ENCODE measurements at places on chromosomes 5 and 9.
A peak's percentile ranks its signal among the peaks of the same experiment; 100 is the strongest.

DNA sequence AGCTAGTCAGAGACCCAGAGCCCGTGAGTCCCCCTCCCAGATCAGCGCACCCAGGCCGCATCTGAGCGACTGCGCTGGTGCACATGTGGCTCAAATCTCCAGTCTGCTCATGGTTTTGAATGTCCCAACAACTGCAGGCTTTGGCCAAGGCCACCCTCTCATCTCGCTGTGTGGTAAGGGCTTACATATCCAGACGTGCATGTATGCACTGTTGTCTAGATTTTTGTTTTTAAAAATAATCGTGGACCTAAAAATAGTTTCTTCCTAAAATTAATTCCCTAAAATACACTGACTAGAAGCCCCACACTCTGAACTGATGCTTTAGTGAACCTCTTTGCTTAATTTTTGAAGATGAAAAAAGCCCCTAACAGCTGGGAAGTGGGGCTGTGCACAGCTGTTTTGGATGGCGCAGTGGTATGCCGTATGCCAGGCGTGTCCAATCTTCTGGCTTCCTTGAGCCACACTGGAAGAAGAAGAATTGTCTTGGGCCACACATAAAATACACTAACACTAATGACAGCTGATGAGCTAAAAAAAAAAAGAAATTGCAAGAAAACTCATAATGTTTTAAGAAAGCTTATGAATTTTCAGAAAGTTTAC, 143.0 kb upstream of the LHFPL2 start:
- no peak for DNase-seq

DNA sequence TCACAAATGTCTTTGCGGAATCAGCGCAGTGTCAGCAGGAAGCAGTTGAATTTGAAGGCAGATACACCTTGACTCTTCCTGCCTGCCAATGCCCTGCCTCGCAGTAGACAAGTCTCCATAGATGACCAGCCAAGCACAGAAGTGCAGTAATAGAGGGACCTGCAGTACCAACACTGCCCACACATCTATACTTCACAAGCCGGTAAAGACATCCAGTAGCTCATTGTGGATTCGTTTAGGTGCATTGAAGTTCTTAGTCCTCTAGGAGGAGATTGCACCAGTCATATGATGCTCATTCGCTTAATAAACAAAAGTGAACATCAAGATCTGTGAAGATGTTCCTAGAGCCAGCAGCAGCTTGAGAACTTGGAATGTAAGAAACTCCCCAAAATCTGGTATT, 7.1 kb upstream of the IFNA2 start:
- DNase-seq, result no peak

- DNase-seq, result no peak
These were observed 18.3 kb upstream of the LPAR1 start for GRCh38 chr9:111056538-111056937.

GRCh38 chr9:18183974-18184373, 290.0 kb upstream of the ADAMTSL1 start:
- no peak for DNase-seq

GRCh38 chr9:114662081-114662989, 4.7 kb upstream of the TEX53 start:
- peak; percentile 23 for DNase-seq

DNA sequence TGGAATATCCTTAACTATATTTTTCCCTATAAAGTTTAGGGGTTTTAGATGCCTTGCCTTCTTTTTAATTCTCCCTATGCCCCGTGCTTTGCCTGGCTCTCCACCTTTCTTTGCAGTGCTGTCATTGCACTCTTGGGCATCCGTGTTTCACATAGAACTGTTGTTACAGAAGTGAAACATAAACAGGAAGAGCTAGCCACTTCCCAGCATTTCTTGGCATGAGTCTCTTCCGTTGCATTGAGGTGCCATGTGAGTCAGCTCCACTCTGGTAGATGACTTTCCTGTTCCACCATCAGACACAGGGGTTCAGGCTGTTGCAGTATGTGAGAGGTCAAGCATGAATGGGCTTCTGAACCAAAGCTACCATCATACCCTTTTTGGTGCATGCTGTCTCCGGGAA, 73.4 kb downstream of the ANGPTL2 start:
- DNase-seq, result no peak

- no peak for DNase-seq
These were observed 109.8 kb upstream of the NR5A1 start for GRCh38 chr9:124616961-124617360.

DNA sequence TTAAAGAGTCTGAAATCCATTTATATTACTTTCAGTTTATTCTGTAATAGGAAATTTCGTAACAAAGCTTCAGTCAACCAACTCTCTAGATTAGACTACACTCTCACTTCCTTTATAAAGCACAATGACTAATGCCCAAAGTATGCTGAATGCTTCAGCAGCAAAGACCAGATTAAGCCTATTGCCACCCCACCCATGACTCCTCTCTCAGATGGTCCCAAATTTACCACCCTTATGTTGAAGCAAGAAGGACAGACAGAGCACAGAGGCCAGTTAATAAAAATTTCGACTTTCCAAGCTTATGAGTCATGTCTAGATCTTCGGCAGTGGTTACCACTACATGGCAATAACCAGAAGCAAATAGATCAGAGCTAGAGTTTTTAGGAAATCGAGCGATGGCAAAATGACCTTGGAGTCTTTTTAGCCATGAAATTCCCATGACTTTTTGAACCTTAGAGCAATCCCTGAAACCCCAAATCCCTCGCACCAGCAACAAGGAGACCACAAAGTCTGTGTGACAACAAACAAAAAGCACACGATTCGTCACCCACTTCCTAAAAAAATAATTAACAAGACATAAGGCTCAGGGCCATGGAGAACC, 287.8 kb upstream of the RASA1 start:
- DNase-seq, result no peak
